ENCODE measurements at places on chromosomes 11 and 22. TPM values are rescaled to one million over a fixed set of nuclear protein-coding genes. Genes with fewer than 3 reads are reported as not detected.

The ST13 gene
- 285 TPM for total RNA-seq

The POU2F3 gene
- total RNA-seq: 2.3 TPM

GRCh38 chr22:24504540-24504939 lies 9.4 kb downstream of the UPB1 start:
- no peak for DNase-seq

The PAMR1 gene
- 1.1 TPM for total RNA-seq

DNA sequence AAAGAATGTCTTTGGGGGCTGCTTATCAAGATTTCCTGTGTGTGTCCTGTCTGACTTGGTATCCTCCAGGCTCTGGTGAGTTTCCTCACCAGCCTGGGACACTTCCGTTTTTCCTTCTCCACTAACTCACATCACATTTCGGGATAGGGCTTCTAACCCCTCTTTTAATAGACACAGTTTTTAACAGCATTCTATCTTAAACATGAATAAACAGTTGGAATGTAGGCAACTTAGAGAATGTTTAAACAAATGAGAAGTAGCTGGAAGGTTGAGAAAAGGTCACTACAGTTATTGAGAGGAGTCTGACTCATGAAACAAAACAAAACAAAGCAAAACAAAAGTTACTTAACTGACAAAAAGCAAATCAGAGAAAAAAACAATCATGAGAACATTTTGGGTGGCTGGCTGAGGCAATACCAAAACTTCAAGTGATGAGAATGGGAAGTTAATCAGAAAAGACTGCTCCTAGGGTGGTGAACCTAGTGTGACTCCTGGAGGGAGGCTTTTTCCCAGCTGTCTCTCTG lies 64.7 kb upstream of the CTSC start:
- DNase-seq: no peak

The RFPL1 gene
- total RNA-seq: not detected

The CEP126 gene
- 6.0 TPM for total RNA-seq

- DNase-seq: no peak
These were observed 27.8 kb upstream of the AMOTL1 start for GRCh38 chr11:94740083-94741021.

DNA sequence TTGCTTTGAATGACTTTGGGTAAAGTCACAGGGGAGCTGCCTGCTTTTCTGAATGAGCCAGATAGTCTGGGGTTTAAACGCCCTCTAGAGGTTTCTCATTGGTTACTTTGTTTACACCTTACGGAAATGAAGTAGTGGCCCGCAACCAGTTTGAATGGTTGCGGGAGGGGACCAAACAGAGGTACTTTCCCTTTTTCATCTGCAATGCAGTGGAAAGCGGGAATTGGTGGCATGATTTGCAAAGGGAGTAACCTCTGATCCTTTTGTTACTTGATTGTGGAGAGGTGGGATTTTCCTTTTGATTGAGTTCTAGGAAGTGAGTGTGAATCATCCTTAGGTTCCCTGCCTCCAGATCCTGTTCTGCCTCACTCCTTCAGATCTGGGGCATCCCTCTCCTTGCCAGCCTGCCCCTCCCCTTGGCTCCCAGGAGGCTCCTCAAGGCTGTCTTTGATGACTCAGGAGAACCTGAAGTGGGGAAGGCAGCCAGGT lies 15.9 kb upstream of the GLYATL1 start:
- DNase-seq: peak; percentile 2

DNA sequence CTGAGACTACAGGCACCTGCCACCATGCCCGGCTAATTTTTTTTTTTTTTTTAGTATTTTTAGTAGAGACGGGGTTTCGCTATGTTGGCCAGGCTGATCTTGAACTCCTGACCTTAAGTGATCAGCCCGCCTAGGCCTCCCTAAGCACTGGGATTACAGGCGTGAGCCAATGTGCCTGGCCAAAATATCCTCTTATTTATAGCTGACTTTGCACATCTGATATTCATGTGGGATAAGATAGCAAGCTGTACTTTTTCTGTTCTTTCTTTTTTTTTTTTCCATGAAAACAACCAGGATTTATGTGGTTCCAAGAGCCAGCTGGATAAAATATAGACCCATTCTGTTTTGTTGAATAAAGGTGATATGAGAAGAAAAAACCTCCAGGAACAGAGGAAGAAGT lies 12.1 kb upstream of the XBP1 start:
- DNase-seq: no peak

DNA sequence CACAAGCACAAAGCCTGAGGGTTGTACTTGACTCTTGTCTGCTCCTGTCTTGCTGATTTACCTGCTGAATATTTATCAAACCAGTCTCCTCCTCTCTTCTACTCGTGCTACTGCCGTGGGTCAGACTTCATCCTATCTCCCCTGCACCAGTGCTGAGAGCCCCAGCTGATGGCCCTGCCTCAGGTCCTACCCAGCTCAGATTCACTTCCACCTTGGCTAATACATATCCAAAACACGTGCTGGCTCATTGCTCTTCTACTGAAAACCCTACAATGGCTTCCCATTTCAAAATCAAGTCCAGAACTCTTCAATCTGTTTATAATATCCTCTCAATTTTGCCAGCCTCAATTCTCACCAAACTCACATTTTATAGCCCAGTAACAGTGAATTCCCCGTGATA lies 48.3 kb downstream of the RAB30 start:
- DNase-seq: no peak

DNA sequence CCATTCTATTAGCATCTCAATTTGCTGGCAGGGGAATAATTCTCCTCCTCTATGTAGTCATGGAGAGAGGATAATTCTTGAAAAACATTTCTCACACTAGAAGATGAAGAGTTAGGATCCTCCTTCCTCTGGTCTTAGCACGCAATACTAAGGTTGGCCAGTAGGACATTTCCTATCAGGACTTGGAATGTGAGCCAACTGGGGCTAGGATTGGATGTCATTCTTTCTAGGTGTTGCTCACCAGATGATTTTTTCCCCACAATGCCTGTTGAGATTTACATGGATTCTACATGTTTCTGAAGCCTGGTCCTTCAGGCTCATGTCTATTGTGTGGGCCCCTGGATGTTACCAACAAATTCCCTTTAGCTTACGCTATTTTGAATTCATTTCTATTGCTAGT lies 28.0 kb downstream of the SLN start:
- DNase-seq: no peak

- DNase-seq: no peak
These were observed 605 bp upstream of the FDX1 start for GRCh38 chr11:110428956-110429730.

The KCNK4 gene
- 0.57 TPM for total RNA-seq

The CALCA gene
- not detected for total RNA-seq

DNA sequence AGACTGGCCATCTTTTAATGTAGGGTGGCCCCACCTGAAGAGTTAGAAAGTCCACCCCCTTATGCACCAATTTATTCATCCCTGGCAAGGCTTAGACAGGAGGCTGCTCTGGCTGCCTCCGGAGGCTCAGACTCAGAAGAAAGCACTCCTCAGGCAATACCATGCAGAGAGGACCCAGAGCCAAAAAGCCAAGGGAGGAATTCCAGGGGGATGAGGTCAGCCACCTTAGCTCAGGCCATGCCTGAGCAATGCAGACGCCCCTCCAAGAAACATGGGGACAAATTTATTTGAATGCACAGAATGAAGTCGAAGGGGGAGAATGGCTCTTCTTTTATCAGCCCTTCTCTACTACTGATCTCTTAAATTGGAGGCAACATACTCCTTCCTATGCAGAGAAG lies 39.7 kb upstream of the GLYAT start:
- DNase-seq: peak; percentile 16

GRCh38 chr22:20464096-20464614 lies 26.5 kb upstream of the SCARF2 start:
- DNase-seq: no peak

DNA sequence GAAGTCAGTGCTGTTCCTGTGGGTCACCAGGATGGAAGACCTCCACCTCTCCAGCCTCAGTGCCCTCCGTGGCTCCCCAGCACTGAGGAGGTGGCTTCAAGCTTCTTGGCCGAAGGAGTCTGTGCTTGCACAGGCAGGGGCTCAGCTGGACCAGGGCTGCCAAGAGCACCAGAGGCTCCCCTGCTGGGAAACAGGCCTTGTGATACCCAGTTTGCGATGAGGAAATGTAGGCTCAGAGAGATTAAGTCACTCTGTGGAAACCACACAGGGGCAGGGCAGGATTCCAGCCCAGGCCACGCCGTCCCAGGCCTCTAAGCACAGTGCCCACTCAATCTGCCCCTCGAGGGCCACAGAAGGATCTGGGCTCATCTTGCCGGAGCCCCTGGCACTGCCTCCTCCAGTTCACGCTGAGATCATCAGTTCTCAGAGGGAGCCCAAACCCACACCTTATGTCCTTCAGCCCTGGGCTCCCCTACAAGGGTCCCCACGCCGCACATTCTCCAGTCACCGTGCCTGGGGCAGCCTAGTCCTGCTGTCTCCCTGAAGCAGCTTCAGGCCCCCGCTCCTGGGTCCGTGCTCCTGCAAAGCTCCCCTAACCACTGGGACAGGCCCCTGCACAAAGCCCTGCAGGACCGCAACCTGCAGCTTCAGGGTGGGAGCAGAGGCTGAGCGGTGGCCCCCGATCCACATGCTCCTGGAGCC lies 21.6 kb downstream of the ANO1 start:
- no peak for DNase-seq

- DNase-seq: no peak
These were observed 17.8 kb downstream of the MAFF start for GRCh38 chr22:38219632-38220031.

The DNAJB7 gene
- total RNA-seq: not detected

The KCNE3 gene
- total RNA-seq: 0.28 TPM

- no peak for DNase-seq
These were observed 333.9 kb downstream of the CADM1 start for GRCh38 chr11:115170133-115170815.

DNA sequence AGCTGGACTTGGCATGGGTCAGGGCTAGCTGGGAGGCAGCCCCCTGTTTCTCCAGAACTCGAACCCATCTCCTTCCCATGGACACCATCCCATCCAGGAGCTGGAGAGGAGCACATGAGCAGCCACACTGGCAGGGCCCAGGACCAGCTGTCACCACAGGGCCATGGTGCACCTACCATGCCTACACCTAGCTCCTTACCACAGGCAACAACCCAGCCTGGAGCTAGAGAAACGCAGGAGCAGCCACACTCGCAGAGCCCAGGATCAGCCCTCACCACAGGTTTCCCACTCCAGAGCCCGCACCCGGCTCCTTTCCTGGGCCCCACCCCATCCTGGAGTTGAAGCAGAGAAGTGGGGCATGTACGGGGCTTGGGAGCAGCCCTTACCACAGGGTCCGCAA lies 50.2 kb downstream of the GAB4 start:
- DNase-seq: no peak

The SCO2 gene
- total RNA-seq: 6.1 TPM

The PATE2 gene
- 1.3 TPM for total RNA-seq

The TMPRSS13 gene
- total RNA-seq: 18.5 TPM

DNA sequence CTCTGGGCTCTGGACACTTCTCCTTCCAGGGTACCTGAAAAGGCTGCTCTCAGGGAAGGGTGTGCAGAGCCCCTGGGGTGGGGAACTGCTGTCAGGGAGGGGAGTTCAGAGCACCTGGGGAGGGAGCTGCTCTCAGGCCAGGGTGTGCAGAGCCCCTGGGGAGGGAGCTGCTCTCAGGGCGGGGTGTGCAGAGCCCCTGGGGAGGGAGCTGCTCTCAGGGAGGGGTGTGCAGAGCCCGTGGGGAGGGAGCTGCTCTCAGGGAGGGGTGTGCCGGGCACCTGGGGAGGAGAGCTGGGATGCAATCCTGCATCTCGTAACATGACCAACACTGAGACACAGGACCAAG lies 764.2 kb downstream of the BRD1 start:
- no peak for DNase-seq

The MAPK8IP2 gene
- total RNA-seq: 0.88 TPM

GRCh38 chr22:46842606-46843005 lies 80.2 kb downstream of the TBC1D22A start:
- no peak for DNase-seq

The TSGA10IP gene
- total RNA-seq: not detected

- no peak for DNase-seq
These were observed 8.7 kb downstream of the PCSK7 start for GRCh38 chr11:117222991-117223740.

The C22orf23 gene
- total RNA-seq: 1.0 TPM

All from PC-9 (cell line).